Lung (tissue), 17 donors: ENCODE measurements at places on chromosomes 2 and 18. TPM values are rescaled to one million over a fixed set of nuclear protein-coding genes. Genes with fewer than 3 reads are reported as not detected.
A peak's percentile ranks its signal among the peaks of the same experiment; 100 is the strongest.

CSRNP3 gene
- total RNA-seq: 8.7 TPM

GRCh38 chr2:120250640-120251039 is 2.0 kb upstream of the RALB start:
- DNase-seq: no peak
- no peak overlapping the region for H3K4me3 ChIP-seq
- H3K27me3 ChIP-seq: no peaks in the 10 kb centered on the region
- H3K4me1 ChIP-seq: peaks cover 32% of the 10 kb centered on the region

RTTN gene
- total RNA-seq: 13.7 TPM

DNA sequence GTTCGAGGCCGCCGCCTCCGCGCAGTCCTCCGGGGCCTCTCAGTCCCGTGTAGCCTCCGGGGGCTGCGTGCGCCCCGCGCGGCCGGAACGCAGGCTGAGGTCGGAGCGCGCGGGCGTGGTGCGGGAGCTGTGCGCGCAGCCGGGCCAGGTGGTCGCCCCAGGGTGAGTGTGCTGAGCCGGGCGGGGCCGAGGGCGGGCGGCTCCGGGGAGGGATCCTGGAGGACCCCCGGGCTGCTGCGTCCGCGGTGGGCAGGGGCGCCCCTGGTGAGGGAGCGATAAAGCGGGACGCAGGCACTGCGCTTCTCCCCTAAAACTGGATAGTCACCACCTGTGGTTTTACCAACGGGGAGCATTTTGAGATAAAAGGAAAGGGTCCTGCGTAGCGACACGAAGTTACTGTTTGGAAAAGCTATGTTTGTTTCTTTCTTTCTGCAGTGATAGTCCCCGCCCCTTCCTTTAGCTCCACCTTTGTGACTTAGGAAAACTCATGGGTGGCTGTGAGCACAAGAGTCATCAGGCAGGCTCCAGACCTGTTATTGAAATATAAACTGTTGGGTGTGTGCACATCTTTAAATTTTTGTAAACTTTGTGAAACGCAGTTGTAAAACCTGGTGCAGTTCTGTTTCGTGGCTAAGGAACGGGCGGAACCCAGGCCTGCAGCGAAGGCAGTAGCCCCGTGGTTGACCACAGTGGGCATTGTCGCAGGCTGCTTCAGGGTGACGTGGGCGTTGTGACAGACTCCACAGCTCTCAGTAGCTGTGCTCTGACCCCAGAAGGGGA is 687 bp downstream of the CTDP1 start:
- peak overlapping the region; percentile 94 for H3K4me3 ChIP-seq
- H3K4me1 ChIP-seq: peaks cover 25% of the 10 kb centered on the region
- peak; percentile 47 for DNase-seq
- H3K27me3 ChIP-seq: no peaks in the 10 kb centered on the region
- peak overlapping the region; percentile 99 for H3K27ac ChIP-seq

- no peak overlapping the region for H3K27ac ChIP-seq
- no peak overlapping the region for H3K4me3 ChIP-seq
- H3K4me1 ChIP-seq: no peaks in the 10 kb centered on the region
These were observed 82.7 kb downstream of the SCG2 start for GRCh38 chr2:223519471-223519870.

GRCh38 chr18:50982802-50983179 is 15.0 kb downstream of the ELAC1 start:
- no peaks in the 10 kb centered on the region for H3K27me3 ChIP-seq
- H3K36me3 ChIP-seq: peaks cover 14% of the 10 kb centered on the region
- no peak overlapping the region for H3K27ac ChIP-seq
- DNase-seq: no peak

UNC80 gene
- 0.03 TPM for total RNA-seq

NOSTRIN gene
- total RNA-seq: 29.2 TPM

- H3K4me1 ChIP-seq: peaks cover 3% of the 10 kb centered on the region
- no peaks in the 10 kb centered on the region for H3K27me3 ChIP-seq
- DNase-seq: peak; percentile 14
- H3K4me3 ChIP-seq: no peak overlapping the region
These were observed 113.4 kb downstream of the MIB1 start for GRCh38 chr18:21853775-21854552.

DNA sequence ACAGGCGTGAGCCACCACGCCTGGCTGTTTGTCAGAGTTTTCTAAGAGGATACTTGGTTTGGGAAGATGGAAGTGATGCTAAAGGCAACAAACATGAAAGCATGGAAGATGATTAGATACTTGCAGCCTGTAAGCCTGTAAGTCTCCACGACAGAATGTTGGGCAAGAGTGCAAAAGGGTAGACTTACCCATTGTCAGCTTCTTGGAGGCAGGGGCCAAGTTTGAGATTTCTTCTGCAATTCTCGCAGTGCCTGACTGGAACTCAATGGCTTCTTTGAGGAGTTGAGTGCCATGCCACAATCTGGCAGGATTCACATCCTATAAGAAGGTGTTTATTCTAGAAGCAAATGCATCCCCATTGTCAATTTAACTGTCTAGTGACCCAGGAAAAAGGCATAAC is 70.1 kb upstream of the EFEMP1 start:
- no peaks in the 10 kb centered on the region for H3K4me1 ChIP-seq
- no peaks in the 10 kb centered on the region for H3K36me3 ChIP-seq
- H3K27me3 ChIP-seq: peaks cover 19% of the 10 kb centered on the region

DNA sequence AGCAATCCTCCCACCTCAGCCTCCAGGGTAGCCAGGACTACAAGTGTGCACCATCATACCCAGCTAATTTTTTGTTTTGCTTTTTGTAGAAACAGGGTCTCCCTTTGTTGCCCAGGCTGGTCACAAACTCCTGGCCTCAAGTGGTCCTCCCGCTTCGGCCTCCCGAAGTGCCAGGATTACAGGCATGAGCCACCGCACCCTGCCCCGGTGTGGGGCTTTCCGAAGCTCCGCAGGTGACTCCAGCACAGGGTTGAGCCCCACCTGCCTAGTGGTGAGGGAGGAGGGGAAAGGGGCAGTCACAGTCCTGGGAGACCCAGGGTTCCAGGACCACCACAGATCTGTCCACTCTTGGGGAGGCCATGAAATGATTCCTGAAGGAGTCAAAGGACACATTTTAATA is 5.2 kb downstream of the PRLH start:
- H3K27ac ChIP-seq: no peak overlapping the region
- no peak overlapping the region for H3K4me3 ChIP-seq
- no peaks in the 10 kb centered on the region for H3K27me3 ChIP-seq
- H3K4me1 ChIP-seq: no peaks in the 10 kb centered on the region

ZNF513 gene
- 21.1 TPM for total RNA-seq

DNA sequence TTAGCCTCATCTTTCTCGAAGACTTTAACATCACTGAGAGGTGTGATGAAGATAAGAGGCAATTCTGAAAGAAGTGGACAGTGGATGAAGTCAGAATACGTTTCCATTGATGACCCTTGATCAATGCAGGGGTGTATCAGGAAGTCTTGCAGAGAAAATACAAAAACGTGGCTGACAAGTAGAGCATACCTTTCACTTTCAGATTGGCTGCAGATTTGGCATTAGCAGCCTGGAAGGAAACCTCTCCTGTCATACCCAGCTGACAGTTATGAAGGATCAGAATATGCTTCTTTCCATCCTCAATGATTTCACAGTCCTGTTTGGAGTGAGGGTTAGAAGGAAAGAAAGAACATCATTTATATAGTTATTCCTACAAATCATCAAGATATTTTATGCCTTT is 152.5 kb downstream of the PLEKHA3 start:
- no peak overlapping the region for H3K27ac ChIP-seq
- H3K4me3 ChIP-seq: no peak overlapping the region
- DNase-seq: no peak
- no peaks in the 10 kb centered on the region for H3K27me3 ChIP-seq
- peaks cover 2% of the 10 kb centered on the region for H3K36me3 ChIP-seq

DNA sequence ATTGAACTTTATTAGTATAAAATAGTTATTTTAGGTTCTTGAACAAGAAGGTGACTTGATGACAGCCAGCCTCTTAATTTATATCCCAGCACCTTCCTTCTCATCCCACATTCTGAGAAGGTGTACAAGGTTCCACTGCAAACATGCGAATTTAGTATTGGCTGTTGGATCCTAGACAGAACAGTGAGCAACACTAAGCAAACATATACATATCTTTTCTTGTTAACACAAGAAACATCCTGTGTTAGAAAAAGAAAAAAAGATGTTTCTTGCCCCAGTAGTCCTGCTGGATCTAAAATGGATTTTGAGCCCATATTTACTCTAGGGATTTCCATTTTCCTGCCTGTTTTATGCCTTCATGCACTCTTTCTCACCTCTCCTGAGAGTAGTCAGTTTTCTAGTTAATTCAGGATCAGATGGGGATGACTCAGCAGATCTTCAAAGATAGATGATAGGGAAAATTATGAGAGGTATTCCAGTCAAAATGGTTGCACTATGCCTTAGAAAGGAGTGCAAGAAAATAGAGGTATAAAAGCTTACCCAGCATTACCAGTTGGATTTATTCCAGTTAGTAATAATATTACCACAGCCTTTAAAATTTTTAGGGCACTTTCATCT is 336.5 kb downstream of the MEIS1 start:
- no peak overlapping the region for H3K27ac ChIP-seq
- no peak for DNase-seq
- no peaks in the 10 kb centered on the region for H3K36me3 ChIP-seq
- H3K4me3 ChIP-seq: no peak overlapping the region
- H3K27me3 ChIP-seq: no peaks in the 10 kb centered on the region
